ENCODE measurements at places on chromosomes 11 and 22.

DNA sequence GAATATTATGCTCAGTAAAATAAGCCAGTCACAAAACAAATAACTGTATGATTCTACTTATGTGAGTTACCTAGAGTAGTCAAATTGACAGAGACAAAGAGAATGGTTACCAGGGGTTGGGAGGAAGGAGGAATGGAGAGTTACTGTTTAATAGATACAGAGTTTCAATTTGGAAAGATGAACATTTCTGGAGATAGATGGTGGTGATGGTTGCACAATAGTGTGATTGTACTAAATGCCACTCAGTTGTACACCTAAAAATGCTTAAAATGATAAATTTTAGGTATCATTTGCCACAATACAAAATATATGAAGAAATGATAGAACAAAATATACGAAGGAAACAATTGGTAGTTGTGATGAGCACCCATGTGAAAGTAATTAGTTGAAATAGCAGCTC lies 43.4 kb downstream of the PDHX start:
- no peak for DNase-seq

GRCh38 chr11:43381802-43382201 lies 23.1 kb downstream of the TTC17 start:
- no peak for DNase-seq

GRCh38 chr22:19524170-19525115 lies at the start of gene CLDN5:
Gene CLDN5 (minus strand): TSS chr22:19524410. CDS start chr22:19524255, 155 bp downstream.
- no peak for DNase-seq

GRCh38 chr22:39078329-39078728 lies 1.3 kb downstream of the APOBEC3G start:
- no peak for DNase-seq

GRCh38 chr11:46330563-46331281 lies 16.5 kb upstream of the DGKZ start:
- no peak for DNase-seq

DNA sequence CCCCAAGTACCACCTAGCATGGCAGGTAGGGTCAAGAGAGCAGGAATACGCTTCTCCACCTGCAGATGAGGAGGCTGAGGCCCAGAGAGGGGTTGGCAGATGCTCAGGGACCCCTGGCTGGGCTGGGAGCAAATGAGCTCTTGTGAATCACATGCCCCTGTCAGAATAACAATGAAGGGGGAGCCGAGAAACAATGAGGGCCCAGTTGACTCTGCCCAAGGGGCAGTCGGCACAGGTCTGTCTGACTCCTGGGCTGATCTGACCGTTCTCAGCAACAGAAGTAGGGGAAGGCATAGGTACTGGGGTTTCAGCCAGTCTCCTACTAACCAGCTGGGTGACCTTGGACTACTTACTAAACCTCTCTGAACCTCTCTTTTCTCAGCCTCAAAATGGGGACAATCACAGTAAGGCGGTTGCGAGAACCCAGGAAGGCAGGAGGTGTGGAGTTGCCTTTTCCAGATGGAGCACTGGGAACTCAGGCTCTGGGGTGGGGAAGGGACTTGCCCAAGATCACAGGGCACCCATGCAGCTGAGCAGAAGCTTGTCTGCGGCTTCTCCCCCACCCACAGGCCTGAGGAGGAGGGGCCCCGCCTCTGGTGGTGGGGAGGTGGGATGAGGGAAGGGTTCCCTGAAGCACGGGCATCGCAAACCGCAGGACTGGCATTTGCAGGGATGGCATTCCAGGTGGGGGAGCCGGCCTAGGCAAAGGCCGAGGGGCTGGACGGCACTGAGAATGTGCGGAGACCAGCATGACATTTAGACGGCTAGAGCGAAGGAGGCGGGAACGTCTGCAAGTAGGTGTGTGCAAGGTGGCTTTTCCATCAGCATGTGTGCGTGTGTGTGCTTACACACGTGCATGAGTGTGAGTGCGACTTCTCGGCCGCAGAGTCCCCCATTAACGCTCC lies 163.0 kb downstream of the MN1 start:
- DNase-seq = no peak

GRCh38 chr11:100011697-100012096 lies 675.4 kb upstream of the ARHGAP42 start:
- no peak for DNase-seq
